H1 (cell line): ENCODE measurements at places on chromosomes 2 and 18.

DNA sequence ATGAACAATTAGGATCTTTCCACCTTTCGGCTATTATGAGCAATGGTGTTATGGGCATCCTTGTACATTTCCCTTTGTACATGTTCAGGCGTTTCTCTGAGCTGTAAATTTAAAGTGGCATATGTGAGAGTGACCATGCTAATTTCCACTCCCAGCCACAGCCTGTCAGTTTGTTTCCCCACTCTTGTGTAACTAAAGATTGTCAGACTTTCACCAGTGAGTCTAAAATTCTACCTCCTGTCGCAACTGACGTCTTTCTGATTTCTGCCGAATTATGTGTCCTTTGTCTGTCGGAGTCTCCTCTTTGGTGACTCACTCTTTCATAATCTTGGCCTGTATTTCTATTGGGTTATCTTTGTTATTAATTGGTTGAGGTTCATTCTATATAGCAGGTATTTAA, 50.7 kb downstream of the TRAPPC12 start:
- no peak for DNase-seq
- H3K4me3 ChIP-seq = no peak overlapping the region
- H3K36me3 ChIP-seq = peaks cover 14% of the 10 kb centered on the region

GRCh38 chr18:45838302-45839070, 13.0 kb downstream of the SIGLEC15 start:
- no peak overlapping the region for H3K27ac ChIP-seq
- no peaks in the 10 kb centered on the region for H3K36me3 ChIP-seq
- H3K4me1 ChIP-seq = peaks cover 12% of the 10 kb centered on the region
- H3K27me3 ChIP-seq = peaks cover 32% of the 10 kb centered on the region

GRCh38 chr2:27150639-27151230, 1.9 kb downstream of the TCF23 start:
- no peak for DNase-seq
- no peak overlapping the region for H3K4me3 ChIP-seq
- H3K27ac ChIP-seq = no peak overlapping the region
- H3K36me3 ChIP-seq = no peaks in the 10 kb centered on the region
- H3K4me1 ChIP-seq = no peaks in the 10 kb centered on the region
- no peaks in the 10 kb centered on the region for H3K27me3 ChIP-seq

DNA sequence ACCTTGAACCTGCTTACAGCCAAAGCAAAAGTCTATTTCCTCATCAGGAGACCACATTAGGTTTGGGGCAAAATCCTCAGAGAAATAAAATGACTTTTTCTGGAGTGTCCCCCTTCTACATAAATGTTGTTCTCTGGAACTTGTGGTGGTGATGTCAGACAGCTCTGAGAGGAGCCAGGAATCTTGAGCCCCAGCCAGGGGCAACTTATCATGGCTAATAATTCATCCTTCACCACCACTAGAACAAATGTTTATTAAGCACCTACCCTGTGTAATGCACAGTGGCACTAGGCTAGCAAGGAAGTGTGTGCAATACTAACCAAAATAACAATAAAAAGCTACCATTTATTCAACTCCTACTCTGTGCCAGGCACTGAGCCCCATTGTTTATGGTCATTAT, 9.0 kb upstream of the BMP10 start:
- H3K27ac ChIP-seq = no peak overlapping the region
- DNase-seq = no peak
- no peaks in the 10 kb centered on the region for H3K27me3 ChIP-seq
- H3K4me1 ChIP-seq = no peaks in the 10 kb centered on the region
- H3K4me3 ChIP-seq = no peak overlapping the region

- H3K4me3 ChIP-seq = no peak overlapping the region
- no peak overlapping the region for H3K27ac ChIP-seq
- H3K27me3 ChIP-seq = no peaks in the 10 kb centered on the region
- no peak for DNase-seq
- no peaks in the 10 kb centered on the region for H3K36me3 ChIP-seq
- H3K4me1 ChIP-seq = no peaks in the 10 kb centered on the region
Measured at GRCh38 chr2:78861546-78861945, 164.0 kb upstream of the REG3G start.
